GM03348 (cell line): ENCODE measurements at places on chromosomes 13 and 19.
A peak's percentile ranks its signal among the peaks of the same experiment; 100 is the strongest.

DNA sequence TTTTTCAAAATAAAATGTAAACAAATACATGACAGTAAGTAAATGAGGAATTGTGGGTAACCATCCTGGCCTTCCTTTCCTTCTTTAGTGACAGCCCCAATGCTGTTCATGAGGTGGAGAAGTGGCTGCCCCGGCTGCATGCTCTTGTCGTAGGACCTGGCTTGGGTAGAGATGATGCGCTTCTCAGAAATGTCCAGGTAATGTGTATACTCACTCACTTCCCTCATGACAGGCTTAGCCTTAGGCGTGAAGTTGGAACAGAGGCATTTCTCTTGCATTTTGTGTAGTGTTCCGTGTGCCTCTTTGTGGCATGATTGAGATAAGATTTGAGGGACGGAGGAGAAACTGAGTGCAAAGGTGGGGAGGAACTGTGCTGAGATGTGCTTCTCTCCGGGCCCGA lies 12.0 kb downstream of the NAXD start:
- no peak for DNase-seq

- DNase-seq: no peak
Observed at GRCh38 chr19:38337360-38337653, 1.7 kb downstream of the CATSPERG start.

DNA sequence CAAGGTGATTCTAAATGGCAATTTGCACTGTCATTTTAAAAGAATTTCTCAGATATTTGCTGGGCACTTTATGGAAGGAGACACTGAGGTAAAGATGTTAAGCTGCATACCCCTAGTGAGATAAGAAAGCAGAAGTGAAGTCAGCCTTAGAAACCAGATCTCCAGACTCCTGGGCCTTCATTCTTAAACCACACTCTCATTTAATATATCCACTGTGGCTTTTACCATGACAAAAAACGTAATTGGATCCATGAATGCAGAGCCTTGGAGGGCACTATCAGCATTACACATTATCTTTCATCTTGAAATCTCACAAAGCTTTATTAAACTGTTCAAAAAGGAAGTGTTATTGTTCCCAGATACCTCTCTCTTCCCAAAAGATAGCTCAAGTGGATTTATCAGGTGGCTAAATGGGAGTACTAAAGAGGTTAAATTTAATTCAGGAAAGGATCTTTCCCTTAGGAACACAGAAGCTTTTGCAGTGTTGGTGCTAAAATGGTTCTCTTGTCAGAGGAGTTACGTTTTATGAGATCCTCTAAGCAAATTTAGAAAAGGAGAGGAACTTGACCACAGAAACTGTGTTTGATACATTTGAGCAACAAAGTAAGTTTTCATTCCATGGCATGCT lies 1060.4 kb downstream of the EFNB2 start:
- DNase-seq: no peak

- no peak for DNase-seq
Observed at GRCh38 chr13:75161804-75162203, 320.2 kb downstream of the TBC1D4 start.

GRCh38 chr19:53466726-53467484 lies 628 bp upstream of the ZNF813 start:
- DNase-seq: peak; percentile 23

GRCh38 chr13:37716420-37717195 lies 118.0 kb upstream of the POSTN start:
- DNase-seq: no peak

DNA sequence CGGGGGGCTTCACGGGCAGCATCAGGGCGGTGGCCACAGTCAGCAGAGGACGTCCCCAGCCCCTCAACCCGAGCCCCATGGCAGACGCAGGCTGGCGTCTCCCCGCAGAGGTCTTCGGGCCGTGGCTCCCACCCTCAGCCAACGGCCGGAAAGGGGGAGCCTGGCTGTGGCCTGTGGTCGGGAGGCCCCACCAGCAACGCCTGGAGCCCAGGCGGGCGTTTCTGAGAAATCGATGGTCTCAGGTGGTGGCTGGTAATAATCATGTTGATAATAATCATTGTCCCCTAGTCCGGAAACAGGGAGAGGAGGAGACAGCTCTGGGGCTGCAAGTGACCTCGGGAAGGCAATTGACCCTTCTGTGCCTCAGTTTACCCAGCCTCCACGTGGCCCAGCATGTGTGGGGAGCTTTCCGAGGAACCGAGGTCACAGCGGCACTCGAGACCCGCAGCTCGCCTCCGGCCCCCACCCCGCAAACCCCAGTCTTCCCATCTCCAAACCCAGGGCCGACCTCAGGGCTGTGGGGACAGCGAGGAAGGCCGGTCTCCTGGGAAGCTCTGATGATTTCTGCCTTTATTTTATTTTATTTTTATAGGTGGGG lies at the start of gene PRSS57:
Gene PRSS57 (minus strand): TSS at position 101 of the 598 bp plus-strand sequence. CDS start 22 bp downstream, at position 79.
- DNase-seq: no peak

- DNase-seq: peak; percentile 68
Observed at GRCh38 chr13:37443538-37443937, 155.0 kb downstream of the POSTN start.

- DNase-seq: no peak
Observed at GRCh38 chr19:2500156-2500555, 24.2 kb downstream of the GADD45B start.

GRCh38 chr13:104487006-104487405 lies 1420.8 kb upstream of the SLC10A2 start:
- no peak for DNase-seq

DNA sequence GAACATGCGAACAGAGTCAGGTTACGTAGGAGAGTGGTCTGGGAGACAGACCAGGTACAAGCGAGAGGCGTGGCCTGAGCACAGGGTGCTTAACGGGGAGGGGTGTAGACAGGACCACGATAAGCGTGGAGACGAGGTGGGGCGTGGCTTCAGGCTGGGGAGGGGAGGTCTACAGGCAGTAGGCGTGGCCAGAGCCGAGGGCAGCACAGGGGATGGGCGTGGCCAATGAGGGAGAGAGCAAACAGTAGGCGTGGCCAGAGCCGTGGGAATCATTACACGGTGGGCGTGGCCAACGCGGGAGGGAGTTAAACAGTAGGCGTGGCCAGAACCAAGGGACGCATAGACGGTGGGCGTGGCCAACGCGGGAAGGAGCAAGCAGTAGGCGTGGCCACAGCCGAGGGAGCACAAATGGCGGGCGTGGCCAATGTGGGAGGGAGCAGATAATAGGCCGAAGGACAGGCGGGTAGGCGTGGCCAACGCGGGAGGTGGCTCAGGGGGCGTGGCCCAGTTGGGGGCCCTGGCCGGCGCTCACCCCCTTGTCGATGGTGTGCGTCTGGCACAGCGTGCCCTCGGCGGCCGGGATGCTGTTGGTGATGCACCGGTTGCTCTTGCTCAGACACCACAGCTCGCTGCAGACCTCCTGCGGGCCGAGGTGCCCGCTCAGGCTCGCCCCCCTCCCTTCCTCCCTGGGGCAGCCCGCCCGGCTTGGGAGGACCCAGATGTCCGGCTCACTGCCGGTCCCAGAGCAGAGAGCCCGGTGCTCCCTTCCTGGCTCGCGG lies 15.2 kb upstream of the MYO1F start:
- peak; percentile 96 for DNase-seq

DNA sequence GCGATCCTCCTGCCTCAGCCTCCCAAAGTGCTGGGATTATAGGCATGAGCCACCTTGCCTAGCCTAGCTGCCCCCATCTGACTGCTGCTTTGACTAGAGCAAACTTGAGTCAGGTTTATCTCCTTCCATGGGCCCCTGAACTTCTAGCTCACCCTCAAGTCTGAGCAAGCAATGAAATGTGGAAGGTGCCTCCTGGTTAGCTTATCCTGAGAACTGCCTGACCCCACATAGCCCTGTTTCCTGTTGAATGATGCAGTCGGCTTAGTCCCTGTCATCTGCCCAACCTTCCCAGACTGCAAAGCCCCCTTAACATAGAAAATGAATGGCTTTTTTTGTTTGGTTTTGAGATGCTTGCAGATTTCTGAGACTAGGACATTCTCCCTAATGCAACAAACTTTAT lies 8.9 kb upstream of the TMEM160 start:
- DNase-seq: no peak

- peak; percentile 87 for DNase-seq
Observed at GRCh38 chr13:106182404-106182803, 353.1 kb downstream of the EFNB2 start.

DNA sequence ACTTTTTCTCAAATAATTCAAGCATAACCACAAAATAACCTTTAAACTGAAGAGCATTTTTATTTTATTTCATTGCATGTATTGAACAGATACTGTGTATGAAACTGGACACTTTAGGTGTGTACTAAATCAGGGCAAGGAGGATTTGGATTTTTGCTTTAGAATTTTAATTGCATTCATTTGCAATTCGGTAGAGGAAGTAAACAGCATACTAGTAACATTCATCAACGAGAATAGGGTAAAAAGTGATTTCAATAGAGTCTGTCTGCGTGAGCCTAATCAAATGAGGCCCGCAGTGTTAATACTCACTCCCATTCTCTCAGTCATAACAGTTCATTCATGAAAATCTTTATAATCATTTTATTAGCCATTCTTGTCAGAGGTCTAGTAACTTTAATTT lies 200.2 kb downstream of the SPRY2 start:
- DNase-seq: no peak

- peak; percentile 94 for DNase-seq
Observed at GRCh38 chr19:38173291-38174041, 50.6 kb downstream of the DPF1 start.

DNA sequence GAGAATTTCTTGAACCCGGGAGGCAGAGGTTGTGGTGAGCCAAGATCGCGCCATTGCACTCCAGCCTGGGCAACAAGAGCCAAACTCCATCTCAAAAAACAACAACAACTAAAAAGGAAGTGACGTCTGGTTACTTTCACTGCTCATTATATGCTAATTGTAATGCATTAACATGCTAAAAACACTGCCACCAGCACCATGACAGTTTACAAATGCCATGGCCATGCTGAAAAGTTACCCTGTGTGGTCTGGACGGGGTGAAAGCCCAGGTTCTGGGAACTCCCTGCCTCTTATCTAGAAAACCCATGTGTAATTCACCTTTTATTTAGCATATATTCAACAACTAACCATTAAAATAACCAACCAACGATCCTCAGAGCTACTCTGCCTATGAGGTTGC lies 28.1 kb downstream of the CPT1C start:
- DNase-seq: no peak

- no peak for DNase-seq
Observed at GRCh38 chr19:18869781-18870530, 26.0 kb downstream of the CERS1 start.

DNA sequence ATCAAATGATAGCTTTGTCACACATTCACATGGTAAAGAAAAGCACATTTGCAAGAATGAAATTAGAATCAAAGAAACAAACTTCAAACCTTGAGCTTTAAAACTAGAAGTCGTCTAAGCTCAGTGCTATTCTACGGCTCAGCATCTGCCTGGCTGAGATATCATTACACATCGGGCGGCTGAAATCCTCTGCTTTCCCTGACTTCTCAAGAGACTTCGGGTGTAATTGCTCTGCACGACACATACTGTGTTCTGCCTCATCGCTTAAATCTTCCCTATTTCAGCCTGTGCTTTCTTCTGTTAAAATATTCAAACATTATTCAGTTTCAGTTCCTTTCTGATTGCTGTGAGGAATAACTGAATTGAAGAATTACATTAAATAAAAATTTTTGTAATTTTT lies 265.3 kb downstream of the NALCN start:
- DNase-seq: peak; percentile 57

- no peak for DNase-seq
Observed at GRCh38 chr13:43196750-43197370, 173.5 kb downstream of the DNAJC15 start.

- peak; percentile 86 for DNase-seq
Observed at GRCh38 chr19:47573071-47574026, at the start of gene ZNF541. Gene ZNF541, minus strand, starts transcription at chr19:47573148. Its CDS starts 17,292 bp downstream, at chr19:47555856.

DNA sequence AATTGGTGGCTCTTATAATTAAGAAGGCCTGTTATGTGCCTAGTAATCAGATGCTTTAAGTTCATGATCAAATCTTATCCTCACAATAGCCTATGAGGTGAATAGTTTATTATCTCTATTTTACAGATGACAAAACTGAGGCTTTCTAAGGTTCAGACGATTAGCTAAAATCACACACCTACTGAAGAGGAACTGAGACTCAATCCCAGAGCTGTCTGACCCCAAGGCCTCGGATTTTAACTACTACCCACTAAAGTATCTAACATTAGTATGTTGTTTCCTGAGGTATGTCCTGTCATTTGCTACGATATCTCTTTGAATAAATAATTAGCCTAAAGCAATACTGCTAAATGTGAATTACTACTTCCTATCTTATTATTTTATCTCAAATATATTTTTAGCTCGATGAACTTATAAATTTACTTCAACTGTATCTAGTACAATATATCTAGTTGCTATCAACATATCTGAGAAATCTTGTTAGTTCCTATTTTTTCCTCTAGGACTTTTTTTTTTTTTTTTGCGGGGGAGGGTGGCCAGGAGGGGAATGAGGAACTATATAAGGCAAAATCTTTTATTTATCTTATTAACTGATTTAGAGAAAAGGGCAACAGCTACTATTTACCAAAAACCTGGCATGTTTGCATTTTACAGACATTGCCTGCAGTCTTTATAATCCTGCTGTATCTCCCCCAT lies 118.5 kb downstream of the ABCC4 start:
- DNase-seq: no peak

DNA sequence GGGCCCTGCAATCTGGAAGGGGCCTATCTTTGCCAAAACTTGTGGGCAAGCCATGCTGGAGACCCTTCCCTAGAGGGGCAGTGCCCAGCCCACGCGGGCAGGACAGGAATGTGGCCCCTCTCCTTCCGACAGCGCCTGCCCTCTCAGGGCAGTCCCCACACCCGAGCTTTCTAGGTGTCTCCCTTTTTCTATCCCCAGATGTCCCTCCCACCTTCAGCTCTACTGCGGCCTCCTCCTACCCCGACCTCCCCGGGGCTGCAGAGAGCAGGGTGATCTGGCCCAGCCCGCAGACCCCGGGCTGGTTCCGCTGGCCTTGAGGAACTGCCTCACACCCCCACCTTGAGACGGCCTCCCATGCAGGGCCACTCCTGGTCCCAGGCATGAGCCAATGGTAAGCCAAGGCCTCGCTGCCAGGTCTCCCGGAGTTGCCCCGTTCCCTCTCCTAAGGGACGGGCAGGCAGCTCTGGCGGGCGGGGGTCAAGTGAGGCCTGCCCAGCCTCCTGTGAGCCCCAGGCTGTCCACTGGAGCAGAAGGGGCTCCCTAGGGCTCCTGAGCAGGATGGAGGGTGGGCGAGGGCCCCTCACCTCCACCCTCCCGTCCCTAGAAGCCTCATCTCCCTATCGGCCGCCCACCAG lies 39.7 kb downstream of the KLF2 start:
- DNase-seq: no peak

- DNase-seq: no peak
Observed at GRCh38 chr13:51562011-51562671, 22.1 kb upstream of the WDFY2 start.
